ENCODE measurements at places on chromosomes 2 and 18.

DNA sequence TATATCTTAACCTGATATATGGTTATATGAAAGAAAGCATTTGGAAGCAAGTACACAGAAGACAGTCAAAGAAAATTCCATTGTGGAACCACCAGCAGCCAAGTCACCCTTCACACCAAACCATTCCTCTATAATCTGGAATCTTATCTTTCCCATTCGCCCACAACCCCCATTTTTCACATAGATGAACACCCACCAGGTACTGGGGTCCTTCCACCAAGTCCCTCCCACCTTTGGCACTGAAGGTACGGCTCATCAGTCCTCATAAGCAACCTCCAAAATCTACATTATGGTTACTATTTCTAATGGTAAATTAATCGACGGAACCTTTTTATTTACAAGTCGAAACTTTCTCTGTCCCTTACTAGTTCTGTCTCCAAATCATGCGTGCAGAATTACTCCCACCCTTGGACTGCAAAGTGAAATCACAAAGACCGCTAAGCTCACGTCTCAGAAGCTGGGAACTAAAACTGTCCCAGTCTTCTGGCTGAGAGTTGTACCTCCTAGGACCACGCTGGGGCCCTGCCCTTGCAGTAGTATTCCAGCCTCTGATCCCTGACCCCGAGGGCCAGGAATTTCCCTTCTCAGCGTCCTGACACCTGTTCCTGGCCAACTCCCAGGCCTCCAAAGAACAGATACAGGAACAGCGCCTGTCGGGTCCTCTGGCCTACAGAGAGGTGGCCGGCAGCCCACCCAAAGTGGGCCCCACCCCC is 702 bp downstream of the OLA1 start:
- DNase-seq: peak; percentile 22

GRCh38 chr2:172038604-172039003 is 38.9 kb downstream of the METAP1D start:
- peak; percentile 88 for DNase-seq

DNA sequence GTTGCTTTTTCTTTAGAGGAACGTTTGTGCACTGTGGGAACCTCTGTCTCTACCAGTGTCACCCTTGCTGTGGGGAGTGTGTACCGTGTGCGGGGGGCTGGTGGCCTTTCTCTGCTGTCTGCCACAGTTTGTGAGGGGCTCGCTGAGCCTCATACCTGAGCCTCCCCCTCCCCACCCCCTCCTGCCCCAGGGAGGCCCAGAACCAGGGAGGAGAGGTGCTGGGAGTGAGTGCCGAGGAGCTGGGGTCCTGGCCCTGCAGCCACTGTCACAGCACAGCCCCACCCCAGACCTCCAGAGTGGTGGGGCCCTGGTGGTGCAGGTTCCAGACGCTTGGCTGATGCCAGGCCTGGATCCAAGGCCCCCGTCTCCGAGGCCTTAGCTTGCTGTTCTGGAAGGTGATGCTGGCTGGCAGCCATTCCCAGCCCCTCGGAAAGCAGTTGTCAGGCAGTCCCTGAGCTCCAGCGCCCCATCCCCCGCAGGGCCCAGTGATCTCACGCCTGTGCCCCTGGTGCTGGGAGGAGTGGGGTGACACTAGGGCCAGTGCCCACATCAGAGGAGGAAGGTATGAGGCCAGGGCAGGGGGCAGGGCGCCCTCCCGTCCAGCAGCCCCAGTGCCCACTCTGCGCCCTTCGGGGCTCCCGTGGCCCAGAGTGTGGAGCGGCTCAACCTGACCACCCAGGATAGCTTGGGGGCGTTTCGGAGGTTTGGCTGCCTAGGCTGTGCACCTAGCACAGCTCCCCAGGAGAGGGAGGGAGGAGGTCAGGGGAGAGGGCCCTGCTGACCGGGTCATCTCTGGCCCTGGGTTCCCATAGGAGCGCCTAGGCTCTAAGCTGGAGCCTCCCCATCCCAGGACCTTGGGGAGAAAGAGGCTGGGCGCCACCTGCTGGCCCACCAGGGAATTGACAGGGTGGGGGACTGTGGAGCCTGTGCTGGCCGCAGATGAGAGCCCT is 53.0 kb upstream of the ALPP start:
- DNase-seq: peak; percentile 45

GRCh38 chr2:176160986-176161824 is 4.1 kb downstream of the HOXD3 start:
- no peak for DNase-seq

- DNase-seq: no peak
Observed at GRCh38 chr2:219205165-219205538, 1.4 kb upstream of the ZFAND2B start.

DNA sequence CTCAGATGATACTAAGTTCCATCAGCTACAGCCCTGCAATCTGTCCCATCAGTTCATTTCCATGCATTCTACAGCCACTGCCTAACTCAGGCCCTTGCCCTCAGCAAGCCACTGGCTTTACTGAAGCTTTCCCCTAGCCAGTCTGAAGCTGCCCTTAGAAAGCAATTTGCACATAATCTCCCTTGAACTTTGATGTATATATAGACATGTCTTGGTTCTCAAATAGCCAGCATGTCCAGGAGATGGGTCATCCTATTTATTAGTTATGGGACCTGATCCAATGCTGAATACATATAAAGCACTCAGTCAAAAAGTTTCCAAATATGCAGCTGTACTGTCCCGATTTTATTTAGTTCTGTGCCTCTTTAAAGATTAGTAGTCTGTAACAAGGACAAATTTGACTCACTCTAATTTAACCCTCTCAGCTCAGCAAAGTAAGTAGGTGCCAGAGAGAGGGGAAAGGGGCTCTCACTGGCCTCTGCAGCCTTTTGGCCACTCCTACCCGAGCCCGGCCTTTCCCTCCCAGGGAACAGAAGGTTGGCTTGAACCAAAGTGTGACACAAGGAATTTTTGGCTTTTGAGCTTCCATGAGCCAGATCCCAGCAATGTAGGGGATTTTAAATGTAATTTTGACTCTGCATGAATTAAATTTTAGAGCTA is 70.7 kb downstream of the CCDC93 start:
- no peak for DNase-seq

GRCh38 chr2:84474176-84474575 is 15.1 kb upstream of the SUCLG1 start:
- DNase-seq: peak; percentile 87

GRCh38 chr2:106885971-106886915 is at the start of gene ST6GAL2:
Gene ST6GAL2 (minus strand): TSS chr2:106886167. CDS start chr2:106843977, 42,190 bp downstream.
- DNase-seq: peak; percentile 24

- peak; percentile 62 for DNase-seq
Observed at GRCh38 chr18:3478262-3478978, 28.4 kb downstream of the TGIF1 start.

DNA sequence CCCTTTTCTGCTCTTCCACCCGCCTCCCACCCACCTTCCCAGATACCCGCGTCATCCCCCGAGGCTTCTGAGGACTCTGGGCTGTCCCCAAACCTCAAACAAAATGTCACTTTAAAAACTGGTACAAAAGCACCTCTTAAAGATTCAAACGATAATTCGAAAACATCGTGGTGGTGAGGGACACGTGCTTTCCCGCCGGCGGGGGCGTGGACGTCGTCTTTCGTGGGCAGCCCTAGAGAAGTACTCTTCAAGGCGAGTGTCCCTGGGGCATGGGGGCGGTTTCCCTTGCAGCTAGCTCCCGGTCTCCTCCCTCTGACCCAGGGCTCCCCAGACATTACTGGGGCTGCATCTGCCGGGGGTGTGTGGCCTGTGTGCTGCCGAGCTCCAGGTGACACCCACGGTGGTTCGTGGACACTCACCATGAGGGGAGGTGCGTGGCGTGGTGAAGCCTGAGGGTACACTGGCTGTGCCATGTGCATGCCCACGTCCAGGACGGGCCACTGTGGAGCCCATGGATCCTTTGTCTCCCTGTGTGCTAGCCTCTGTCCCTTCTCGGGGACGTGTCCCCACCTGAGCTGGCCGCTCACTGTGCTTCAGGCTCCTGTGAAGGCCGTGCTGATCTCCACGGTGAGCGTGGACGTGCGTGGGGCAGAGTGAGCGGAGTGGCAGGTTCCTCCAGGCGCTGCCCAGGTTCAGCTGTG is 117.8 kb downstream of the NFATC1 start:
- no peak for DNase-seq

GRCh38 chr18:59517446-59518165 is 158.5 kb upstream of the LMAN1 start:
- peak; percentile 45 for DNase-seq

DNA sequence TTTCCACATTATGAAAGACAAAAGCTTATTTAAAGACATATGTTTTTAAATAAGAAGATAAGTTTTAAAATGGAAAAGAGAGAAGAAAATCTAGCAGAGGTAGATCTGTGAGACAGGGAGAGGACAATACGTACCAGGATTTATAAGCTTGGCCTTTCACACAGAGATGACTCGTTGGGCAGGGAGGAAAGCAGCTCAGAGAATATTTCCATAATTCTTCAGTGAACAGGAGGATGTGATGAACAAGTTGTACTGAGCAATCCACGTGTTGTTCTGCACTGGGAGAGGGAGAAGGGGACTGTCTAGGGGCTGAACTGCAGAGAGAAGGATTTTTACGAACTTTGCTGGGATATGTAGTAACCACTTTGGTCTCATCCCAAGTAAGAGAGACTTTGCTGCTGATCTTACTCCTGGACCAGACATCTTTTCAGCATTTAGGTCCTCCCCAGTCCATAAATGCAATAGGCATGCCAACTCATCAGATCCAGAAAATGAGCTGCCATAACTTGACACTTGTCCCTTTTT is 162.5 kb upstream of the SETBP1 start:
- peak; percentile 47 for DNase-seq

GRCh38 chr2:202376460-202377206 is 506 bp downstream of the BMPR2 start:
- peak; percentile 62 for DNase-seq

- DNase-seq: no peak
Observed at GRCh38 chr2:54939446-54940118, 110.7 kb downstream of the RTN4 start.

GRCh38 chr18:48656176-48656575 is 117.3 kb downstream of the CTIF start:
- no peak for DNase-seq

DNA sequence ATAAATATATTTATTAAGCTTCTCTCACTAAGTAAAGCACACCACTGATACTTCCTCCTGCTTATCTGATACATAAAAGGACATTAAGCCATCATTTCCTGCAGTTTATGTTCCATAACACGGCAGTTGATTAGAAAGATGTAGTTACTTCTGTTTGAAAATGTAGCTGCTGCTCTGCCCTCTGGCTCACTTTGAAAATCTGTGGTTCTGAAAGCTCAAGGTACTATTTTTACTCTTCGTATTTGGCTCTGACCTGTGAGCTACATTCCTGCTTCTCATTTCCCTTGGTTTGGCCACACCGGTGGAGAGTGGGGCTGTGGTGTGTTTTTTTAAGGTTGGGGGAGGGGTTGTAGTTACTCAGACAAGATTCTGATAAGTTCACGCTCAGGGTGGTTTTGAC is 12.8 kb upstream of the TTN start:
- DNase-seq: no peak

DNA sequence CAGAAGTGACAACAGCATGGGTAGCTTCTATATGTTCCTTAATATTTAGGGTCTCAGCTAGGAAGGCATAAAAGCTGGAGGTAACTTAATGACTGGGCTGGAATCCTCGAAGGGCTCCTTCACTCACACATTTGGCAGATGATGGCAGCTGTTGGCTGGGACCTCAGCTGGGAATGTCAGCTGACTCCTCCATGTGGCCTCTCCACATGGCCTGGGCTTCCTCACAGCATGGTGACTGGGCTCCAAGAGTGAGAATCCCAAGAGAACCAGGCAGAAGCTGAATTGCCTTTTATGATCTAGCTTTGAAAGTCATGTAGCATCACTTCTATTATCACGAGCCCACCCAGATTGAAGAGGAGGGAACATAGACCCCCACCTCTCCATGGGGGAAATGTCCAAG is 54.9 kb downstream of the TET3 start:
- no peak for DNase-seq

DNA sequence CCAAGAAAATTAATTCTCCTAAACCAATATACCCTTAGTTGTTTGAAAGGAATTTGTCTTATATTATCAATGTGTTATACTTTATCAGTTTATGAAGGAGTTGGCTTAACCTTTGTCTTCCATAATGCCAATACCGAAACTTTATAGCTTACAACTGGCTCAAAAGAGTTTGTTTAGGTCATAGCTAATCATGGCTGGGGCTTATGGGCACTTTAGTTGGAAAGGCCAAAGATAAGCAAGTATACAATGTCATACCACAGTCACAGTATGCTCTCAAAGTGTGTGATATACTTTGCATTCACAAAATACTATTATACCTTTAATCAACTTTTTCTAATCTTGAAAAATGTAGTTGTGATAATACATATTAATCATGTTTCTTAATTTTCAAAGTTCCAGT is 2.3 kb downstream of the KLHL41 start:
- no peak for DNase-seq

GRCh38 chr18:12640881-12641200 is 17.1 kb downstream of the SPIRE1 start:
- no peak for DNase-seq

GRCh38 chr2:11267931-11268330 is 76.5 kb downstream of the ROCK2 start:
- no peak for DNase-seq

DNA sequence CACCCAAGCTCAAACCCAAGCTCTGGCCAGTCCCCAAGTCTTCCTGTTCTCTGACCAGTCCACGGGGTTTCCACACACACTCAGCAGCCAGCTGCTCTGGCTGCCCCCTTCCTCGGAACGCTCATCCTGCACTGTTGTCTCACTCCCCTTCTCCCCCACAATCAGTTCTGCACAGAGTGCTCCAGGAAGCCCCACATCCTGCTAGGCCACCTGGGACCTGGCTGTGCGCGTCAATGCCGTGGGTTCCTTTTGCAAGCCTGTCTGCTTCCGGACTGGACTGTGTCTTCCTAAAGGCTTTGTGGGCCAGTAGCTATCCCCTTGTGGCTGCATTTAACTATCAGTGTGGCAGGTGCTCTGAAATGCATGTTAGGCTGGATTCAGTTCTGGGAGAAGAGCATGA is 605.0 kb upstream of the RAB6C start:
- no peak for DNase-seq

GRCh38 chr2:43219383-43220228 is 6.8 kb downstream of the ZFP36L2 start:
- DNase-seq: peak; percentile 83

DNA sequence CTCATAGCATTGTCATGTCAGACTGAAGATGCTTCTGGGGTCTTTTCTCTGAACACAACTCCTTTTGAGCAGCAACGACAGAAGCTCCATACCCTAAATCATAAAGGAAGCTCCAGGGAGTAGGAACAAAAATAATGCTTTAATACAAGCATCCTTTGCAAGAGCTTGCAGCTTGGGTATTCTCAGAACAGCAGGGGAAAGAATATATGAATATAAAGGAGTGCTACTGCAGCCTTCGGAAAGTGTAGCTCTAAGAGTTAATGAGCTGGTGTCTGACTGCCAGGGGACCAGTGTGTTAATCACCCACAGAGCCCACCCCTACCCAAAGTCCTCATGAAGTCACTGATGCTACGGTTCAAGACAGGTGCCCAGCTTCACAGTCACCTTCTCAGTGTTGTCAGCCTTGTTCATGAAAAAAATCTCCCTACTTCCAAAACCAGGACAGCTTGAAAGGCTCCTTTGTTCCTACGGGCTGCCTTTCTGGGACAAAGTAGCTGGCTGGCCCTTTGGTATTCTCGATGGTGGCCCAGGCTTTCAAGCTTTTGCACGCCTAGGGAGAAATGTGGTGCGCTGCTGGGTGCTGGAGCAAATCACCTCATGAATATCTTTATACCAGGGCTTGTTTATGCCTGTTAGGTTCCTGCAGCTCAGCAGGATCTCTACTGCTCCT is 259.7 kb downstream of the CMPK2 start:
- no peak for DNase-seq
